ENCODE measurements at places on chromosomes 6 and 20.

DNA sequence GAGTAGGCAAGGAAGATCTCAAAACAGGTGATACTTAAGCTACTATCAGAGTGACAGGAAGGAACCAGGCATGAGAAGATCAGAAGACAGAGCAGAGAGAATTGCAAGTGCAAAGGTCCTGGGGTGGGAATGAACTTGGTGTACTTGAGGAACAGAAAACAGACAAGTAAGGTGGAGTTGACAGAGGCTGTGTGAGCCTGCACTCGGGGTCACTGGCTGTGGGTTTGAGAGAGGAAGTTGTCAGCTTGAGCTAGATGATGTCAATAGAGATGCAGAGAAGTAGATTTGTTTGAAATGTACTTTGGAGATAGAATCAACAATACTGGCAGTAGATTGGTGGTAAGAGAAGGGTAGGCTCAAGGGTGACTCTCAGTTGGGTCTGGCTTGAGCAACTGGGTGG is 209.5 kb downstream of the CLIC5 start:
- DNase-seq = no peak

DNA sequence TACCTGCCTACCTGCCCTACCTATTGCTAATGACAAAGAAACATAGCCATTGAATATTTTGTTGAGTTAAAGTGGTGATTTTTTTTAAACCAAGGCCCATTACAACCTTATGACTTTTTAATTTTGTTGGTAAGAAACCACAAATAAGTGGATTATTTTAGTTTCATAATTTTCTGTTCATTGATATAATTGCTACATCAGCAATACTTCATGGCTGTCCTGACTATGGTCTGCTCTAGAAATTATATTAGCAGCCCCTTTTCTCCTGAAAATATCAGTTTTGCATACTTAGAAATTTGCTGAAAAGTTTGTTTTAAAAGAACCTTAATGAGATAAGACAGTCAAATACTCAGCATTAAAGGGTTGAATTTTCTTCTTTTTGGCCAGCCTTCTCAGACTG is 106.5 kb downstream of the HIVEP1 start:
- DNase-seq = no peak

DNA sequence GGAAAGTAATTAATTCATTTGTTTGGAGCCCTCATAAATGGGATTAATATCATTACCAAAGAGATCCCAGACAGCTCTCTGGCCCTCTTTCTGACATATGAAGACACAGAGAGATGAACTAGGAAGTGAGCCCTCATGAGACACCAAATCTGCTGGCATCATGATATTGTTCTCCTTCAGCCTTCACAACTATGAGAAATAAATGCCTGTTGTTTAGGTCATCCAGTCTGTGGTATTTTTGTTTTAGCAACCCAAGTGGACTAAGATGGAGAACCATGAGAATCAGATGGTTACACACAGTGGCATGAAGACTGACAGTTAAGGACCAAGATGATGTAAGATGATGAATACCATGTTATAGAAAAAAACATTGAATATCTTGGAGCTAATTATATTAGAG is 16.9 kb upstream of the HBS1L start:
- DNase-seq = no peak

DNA sequence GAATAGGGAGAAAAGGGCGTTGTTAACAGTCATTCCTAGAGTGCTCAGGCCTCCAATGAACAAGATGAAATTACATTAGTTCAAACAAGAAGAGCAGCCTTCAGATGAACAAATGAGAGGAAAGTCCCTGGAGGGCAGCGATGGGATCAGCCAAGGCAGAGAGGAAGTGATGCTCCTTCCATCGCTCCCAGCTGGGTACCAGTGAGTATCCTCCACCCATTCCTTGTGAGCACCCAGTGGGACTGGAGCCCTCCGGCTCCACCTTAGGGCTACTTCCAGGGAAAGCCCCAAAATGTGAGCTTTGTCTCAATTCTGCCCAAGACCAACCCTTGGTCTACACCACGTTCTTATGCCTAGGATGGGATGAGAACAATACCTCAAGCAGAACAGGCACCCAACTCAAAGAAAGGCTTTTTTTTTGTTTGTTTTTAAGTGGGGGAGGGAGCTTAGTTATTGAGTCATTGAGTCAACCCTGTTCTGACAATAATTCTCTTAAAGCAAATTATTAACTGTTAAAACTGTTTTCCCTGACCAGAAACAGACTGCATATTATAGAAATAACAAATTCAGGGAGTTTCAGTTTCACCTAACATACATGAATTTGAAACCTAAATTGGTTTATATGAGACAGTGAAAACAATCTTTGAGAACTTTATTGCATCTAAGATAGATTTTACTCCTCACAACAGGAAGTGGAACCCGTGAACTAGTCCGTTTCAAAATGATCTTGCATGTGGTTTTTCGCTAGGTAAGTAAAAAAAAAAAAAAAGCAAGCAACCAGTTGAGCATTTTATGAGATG is 106.9 kb downstream of the IPCEF1 start:
- no peak for DNase-seq

DNA sequence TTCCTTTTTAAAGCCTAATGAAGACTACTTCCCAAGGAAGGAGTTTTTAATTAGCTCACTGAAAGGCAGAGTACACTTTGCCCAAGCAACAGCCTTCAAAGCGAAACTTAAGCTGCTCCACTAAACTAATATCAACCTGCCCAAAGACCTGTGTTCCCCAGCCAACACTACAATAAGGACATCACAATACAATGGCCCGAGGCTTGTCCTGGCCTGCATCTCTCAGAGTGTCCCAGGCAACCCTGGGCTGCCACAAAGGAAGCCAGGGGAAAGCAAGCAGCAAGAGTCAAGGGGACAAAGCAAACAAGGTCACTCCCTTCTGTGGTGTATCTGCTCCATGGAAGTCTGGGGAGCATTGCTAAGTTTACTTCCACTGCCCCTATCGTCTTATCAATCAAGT is 52.3 kb downstream of the PIGU start:
- DNase-seq = no peak

- no peak for DNase-seq
Observed at GRCh38 chr20:33423141-33423834, 20.3 kb downstream of the SNTA1 start.

DNA sequence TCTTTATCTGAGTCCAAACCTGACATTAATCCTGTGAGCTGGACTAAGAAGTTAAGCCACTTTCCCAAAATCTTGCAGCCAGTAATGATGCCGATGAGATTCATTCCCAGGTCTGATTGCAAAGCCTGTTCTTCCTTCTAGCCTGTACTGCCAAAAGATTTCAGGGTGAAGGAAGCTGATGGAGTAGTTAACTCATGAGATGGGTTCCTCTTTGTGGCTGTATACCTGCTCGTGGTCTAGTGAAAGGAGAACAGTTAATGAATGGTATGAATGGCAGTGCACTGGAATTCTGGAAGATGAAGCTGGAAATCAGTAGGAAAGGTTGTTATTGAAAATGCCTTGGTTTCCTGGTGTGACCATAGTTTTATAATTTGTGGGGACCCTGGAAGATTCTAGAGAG is 112.0 kb downstream of the FYN start:
- no peak for DNase-seq

GRCh38 chr6:138663892-138664291 is 109.7 kb upstream of the CCDC28A start:
- DNase-seq = no peak

GRCh38 chr6:16157909-16158308 is 29.0 kb downstream of the MYLIP start:
- no peak for DNase-seq

DNA sequence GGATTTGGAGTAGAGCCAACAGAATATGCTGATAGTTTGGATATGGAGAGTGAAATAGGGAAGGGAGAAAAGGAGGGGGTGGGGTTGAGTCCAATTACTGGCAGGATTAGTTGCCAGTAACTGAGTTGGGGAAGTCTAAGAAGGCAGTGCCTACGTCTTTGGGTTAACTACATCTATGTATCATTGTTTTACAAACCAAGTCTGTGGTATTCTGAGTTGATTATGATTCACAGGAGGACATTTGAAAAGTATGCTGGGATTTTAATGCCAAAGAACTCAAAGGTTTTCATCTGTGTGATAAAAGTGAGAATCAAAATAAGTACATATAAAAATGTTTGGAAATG is 14.7 kb downstream of the DSE start:
- no peak for DNase-seq

DNA sequence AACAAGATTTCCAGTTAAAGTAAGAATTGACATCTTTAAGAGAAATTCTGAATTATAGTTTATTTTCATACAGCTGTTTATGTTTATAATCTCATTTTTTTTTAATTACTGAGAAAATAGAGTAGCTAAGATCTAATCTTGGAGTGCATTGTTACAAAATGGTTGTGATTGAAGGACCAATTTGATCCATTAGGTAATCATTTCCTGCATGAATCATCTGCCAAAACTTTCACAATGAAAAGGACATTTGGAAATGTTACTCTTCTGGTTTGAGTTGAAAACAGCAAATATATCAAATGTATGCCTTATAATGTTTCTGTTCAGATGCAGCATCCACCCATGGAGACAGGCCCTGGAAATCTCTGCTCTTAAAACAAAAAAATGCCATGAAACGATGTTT is 19.0 kb downstream of the TUBB2A start:
- no peak for DNase-seq

DNA sequence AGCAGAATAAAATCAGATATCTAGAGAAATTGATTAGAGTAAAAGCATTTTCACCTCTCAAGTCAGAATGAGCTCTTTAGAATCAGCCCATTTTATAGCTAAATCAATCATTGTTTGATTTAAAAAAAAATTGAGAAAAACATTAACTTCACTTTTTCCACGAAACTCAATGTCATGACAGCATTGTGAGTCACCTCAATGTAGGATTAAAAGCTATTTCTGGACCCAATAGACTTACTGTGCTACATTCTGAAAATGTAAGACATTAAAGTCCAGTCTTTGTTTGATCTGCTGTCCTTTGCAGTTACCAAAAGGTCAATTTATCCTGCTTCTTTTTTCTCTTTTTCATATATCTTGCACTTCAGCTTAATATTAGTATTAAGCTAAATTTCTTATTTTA is 519.4 kb upstream of the ZNF337 start:
- no peak for DNase-seq

GRCh38 chr6:97203343-97203742 is 79.7 kb downstream of the MMS22L start:
- no peak for DNase-seq

DNA sequence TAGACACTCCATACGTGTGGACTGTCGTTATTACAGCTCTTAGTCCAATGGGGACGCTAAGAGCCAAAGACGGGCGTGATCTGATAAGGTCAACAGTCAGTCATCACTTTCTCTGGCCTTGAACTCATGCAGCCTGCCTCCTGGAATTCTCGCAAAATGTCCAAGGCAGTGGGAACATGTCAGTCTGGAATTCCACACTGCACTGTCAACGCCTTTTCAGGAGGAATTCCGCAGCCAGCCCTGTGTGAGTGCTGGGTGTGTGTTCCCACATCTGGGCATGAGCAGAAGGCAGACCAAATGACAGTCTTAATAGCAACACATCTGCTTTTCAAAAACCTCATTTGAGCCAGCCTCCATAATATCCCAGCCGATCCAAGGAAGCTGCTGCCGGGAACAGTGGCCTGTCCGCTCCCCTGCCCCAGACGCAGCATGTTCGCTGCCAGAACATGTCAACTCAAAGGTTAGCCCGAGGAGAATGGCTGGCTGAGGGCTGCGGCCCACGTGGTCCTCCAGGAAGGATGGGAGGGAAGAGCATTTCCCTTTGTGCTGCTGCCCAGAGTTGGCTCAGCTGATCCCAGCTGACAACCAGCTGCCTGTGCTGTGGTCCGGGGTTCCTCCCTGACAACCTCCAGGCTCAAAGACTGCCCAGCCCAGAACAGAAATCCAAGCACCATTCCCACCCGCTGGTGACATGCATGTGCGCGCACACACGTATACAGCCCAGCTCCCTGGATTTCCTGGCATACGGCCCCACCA is 103.1 kb downstream of the SULF2 start:
- no peak for DNase-seq

GRCh38 chr6:113004470-113005270 is 657.5 kb downstream of the RFPL4B start:
- no peak for DNase-seq

DNA sequence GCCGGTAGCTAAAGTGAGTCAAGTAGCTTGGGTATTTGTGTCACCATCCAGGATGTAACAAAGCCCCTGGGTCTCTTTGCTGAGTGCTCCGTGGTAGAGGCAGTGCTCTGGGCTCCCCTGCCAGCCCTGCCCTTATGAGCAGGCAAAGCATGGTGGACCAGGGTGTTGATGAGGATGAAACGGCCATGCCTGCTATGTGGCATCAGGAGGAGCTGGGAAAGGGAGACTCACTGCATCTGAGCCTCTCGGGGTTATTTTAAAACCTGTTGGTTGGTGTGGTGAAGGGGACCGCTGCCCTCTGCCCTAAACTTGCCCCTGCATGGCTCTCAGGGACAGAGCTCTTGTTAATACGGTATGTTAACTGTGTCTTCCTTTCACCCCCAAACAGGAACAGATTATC is 143.1 kb downstream of the DTNBP1 start:
- no peak for DNase-seq

- no peak for DNase-seq
Observed at GRCh38 chr20:37343212-37343993, 2.5 kb upstream of the SRC start.

GRCh38 chr20:58905236-58905635 is 52.7 kb downstream of the GNAS start:
- no peak for DNase-seq

DNA sequence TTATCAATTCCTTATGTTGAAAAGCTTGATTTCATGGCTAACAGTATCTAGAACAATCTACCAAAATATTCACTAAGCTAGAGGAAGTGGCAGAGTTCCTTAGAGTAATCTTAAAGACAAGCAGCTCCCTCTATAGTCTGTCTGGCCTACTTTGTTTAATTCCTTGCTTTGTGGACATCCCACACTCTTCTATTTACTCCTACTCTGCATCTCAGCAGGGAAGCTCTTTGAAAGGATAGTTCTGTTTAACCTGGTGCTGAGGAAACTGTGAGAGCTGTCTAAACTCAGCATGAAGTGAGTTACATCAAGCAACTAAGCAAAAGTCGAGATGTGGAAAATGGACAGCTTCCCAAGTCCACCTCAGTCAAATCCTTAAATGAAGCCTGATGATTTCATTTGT is 4.3 kb downstream of the REV3L start:
- no peak for DNase-seq
